Upper lobe of left lung (tissue), 6 donors: ENCODE measurements at places on chromosomes 3 and 15. TPM values are rescaled to one million over a fixed set of nuclear protein-coding genes. Genes with fewer than 3 reads are reported as not detected.

- no peak for DNase-seq
Observed at GRCh38 chr3:18830087-18830486, 318.2 kb upstream of the KCNH8 start.

- no peak for DNase-seq
Observed at GRCh38 chr3:182925944-182926337, 54.4 kb downstream of the DCUN1D1 start.

- DNase-seq = no peak
Observed at GRCh38 chr3:32780071-32780734, 37.6 kb upstream of the TRIM71 start.

GRCh38 chr3:37126856-37127255 lies 47.5 kb downstream of the LRRFIP2 start:
- no peak for DNase-seq

GRCh38 chr3:65265942-65266590 lies 578.3 kb upstream of the ADAMTS9 start:
- DNase-seq = no peak

DNA sequence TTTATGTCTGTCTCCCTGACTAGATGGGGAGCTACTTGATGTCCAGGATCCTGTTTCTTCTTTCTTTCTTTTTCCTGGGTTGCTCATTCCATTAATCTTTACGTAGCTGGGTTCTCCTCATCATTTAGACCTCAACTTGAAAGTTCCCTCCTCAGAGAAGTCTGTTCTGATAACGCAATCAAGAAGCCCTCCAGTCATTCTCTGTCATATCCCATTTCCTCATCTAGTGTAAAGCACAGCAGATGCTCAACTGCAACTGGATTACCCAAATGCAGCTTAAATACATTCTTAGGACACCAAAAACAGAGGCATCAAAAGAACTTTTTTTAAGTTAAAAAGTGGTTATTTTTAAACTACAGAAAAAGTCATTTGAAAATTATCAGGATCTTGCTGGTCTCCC lies 51.7 kb upstream of the ST3GAL6 start:
- no peak for DNase-seq

- DNase-seq = no peak
Observed at GRCh38 chr3:152362086-152362485, 93.4 kb downstream of the MBNL1 start.

The CCR1 gene
- total RNA-seq = 23.5 TPM

The FSIP1 gene
- total RNA-seq = not detected

The KBTBD13 gene
- total RNA-seq = not detected
